ENCODE measurements at places on chromosomes 1 and 21.

DNA sequence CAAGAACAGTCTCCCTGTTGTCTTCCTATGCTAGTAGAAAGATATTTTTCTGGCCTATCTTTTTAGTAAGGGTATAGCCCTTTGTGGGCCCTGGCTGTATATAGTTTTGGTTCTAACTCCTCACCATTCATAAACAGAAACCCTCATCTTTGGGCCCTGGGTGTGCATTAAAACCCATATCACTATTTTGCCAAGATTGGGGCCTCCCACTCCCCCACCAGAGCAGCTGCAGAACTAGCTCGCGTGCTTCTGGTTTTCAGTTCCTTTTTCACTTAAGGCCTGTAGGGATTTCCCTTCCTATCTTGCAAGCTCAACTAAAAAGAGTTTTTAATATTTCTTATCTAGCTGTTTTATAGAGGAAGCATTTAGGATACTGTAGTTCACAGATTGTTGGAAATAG lies 106.4 kb downstream of the RGL1 start:
- DNase-seq: no peak

GRCh38 chr1:30933874-30934252 lies 25.3 kb upstream of the SDC3 start:
- no peak for DNase-seq

- no peak for DNase-seq
Observed at GRCh38 chr21:32336711-32337110, 38.1 kb downstream of the MRAP start.

DNA sequence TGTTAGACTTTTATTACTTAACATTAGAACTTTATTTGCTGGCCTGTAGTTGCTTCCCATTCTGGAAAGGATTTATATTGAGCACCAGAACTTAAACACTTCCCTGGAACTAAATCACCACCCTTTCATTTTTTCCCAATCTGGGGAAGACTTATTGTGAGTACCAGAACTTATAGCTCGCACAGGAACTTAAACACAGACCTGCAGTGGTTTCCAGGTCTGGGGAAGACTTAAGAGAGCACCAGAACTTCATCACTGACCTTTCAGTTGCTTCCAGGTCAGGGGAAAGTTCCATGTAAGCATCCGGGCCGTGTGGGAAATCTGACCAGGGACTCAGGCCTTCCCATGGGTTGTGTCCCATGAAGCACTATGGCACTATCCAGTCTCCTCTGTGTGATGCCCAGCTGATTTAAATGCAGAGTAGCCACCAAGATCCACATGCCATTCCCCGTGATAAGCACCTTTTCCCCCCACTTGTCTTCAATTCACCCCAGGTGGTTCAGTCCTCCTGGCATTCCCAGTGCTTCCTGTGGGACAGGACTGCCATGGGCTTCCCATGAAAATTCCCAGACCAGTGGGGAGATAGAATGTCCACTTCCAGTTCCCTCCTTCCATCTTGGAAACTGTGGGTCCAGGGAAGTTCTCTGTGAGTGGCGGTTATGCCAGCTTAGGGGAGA lies 48.9 kb downstream of the C4BPA start:
- no peak for DNase-seq

- DNase-seq: no peak
Observed at GRCh38 chr1:231860221-231861088, 233.9 kb downstream of the DISC1 start.

DNA sequence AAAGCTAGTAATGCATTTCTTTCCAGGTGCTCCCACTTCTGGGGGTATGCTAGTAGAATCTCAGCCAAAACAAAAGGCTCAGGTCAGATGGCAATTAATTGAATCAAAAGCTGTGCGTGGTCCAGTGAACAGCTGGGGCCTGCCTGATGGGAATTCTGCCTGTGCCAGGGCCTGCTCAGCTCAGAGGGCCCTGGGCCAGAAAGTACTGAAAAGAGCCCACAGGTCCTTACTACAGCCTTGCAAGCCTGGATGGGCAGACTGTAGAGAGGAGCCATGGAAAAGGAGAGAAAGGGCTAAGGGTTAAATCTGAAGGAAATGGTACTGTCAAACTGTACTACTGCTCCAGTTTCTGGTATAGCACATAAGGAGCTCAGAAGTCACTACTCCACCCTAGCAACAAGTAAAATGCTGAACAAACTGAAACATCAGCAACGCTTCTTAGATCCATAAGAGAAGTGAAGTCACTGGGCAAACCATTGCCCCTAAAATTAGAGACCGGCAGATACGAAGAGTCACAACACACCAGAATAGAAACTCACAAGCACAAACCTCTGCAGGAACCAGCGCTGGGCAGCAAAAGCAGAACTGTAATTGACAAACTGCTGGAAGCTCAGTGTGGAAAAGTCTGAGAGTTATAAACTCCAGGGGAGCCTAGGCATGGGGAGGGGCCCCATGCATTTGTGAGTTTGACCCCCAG lies 121.1 kb upstream of the SYT6 start:
- no peak for DNase-seq

- DNase-seq: no peak
Observed at GRCh38 chr1:29456685-29457435, 220.5 kb downstream of the PTPRU start.

GRCh38 chr1:76820028-76820427 lies 47.3 kb upstream of the ST6GALNAC5 start:
- no peak for DNase-seq

- no peak for DNase-seq
Observed at GRCh38 chr21:20377250-20377649, 621.0 kb upstream of the NCAM2 start.

GRCh38 chr1:14914351-14914988 lies 239.1 kb upstream of the TMEM51 start:
- DNase-seq: no peak

GRCh38 chr1:62198069-62198780 lies 3.6 kb downstream of the L1TD1 start:
- no peak for DNase-seq

DNA sequence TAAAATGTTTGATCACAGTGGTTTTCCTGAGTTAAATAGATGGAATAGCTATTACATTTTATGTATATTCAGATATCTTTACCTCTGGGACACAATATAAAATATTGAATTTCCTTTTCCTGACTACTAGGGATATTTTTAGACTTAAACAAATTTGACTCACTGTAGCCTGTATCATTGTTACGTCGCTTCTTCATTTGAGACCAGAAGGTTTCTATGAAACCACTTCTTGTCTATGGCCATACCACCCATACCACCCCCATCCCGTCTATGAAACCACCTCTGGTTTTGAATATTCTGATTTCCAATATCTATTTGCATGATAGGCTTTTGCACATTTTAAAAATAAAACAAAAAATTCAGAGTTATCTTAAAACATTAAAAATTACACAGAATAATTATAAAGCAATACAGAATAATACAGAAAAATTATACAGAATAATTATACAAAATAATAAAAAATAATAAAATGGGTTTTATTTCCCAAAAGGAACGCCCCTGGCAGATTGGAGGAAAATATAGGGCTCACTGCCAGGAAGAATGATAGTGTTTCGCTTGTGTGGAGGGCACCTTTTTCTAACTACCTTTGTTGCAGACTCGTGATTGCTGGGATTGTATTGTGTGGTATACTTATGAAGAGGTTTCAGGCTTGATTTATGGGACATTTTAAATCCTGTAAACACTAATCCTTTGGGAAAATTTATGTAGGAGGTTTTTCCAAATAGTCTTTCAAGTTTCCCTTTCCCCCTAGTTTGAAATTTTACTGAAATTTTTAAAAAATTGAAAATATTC lies 4.7 kb downstream of the SPEN start:
- DNase-seq: no peak

GRCh38 chr1:46538147-46538546 lies 13.3 kb downstream of the KNCN start:
- no peak for DNase-seq

GRCh38 chr1:57599236-57599994 lies 175.6 kb upstream of the DAB1 start:
- no peak for DNase-seq

- DNase-seq: no peak
Observed at GRCh38 chr1:13825033-13825432, 125.0 kb downstream of the PRDM2 start.

DNA sequence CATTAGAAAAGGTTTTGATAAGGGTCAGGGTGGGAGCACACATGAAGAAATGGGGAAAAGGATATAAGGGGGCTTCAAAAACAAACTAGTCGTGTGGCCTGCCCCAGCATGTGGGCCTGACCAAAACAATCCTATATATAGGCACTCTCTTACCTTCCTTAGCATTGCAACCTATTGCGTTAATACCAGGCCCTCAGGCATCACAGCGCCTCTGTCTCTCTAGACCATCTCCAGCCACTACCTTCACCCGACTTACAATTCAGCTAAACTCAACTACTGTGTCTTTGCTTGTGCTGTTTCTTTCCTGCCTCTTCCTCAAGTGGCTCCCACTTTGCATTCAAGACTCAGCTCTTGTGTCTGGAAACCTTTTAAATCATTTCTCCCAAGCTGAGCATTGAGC lies 47.0 kb upstream of the GJA5 start:
- no peak for DNase-seq

DNA sequence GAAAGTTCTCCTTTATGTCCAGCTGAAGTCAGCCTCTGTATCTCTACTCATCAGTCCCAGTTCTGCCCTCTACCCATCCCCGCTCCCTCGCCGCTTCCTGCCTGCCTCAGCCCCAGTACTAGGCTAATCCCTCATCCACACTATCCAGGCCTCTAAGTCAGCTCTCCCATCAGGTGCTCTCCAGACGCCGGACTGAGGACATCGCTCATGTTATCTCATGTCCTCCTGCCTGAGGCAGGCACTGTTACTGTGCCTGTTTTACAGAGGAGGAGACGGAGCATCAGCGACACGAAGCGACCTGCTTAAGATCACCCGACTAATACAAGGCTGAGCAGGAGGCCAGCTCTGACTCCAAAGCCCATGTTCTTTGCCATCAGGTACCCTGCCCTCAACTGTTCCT lies 57.3 kb upstream of the RUNX3 start:
- no peak for DNase-seq

GRCh38 chr21:38295997-38296764 lies 39.4 kb downstream of the KCNJ15 start:
- DNase-seq: no peak
